ENCODE measurements at places on chromosomes 12 and 14.
A peak's percentile ranks its signal among the peaks of the same experiment; 100 is the strongest.

GRCh38 chr12:3115078-3115477 is 37.9 kb downstream of the TSPAN9 start:
- DNase-seq: no peak

DNA sequence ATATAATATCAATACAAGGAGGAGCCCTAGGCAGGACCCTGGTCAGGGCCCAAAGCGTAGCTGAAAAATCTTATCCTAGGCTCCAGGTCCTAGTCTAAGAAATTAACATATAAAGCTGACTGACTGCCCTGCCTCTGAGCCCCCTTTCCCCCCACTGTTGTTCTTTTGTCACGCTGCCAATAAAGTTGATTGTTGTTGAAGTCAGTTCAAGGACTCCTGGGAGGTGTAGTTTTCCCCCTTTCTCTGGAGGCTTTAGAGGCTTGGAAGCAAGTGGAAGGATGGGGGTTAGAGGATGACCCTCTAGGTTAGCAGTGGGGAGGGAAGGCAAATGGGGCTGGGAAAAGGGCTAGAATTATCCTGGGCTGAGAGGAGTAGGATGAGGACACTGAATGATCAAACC is 3.2 kb downstream of the PPP1R1A start:
- DNase-seq: no peak

GRCh38 chr12:41162461-41162860 is 25.7 kb upstream of the PDZRN4 start:
- no peak for DNase-seq

GRCh38 chr12:3580094-3580749 is 89.2 kb downstream of the PRMT8 start:
- DNase-seq: peak; percentile 18

GRCh38 chr12:22238211-22238610 is 96.3 kb downstream of the ST8SIA1 start:
- DNase-seq: no peak

GRCh38 chr14:61581955-61582615 is 113.2 kb upstream of the HIF1A start:
- DNase-seq: no peak

GRCh38 chr14:68978172-68978911 is 760 bp downstream of the ACTN1 start:
- no peak for DNase-seq

DNA sequence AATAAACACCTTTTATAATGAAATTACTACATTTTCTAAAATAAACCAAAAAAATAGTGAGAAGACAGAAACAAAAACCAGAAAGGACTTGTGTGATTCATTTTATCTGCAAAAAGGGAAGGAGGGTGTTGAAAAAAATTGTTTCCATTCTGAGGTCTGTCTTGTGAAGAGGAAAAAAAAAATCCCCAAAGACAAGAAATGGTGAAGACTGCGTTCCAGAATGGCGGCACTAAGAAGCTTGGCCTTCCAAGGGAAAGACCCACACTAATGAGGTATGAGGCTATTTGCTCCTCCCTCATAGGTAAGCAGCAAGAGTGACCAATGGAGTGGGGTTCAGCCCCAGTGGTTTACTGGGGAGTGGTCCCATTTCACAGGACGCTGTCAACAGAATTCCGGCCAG is 35.0 kb downstream of the GNPTAB start:
- no peak for DNase-seq

Data from chondrocyte (in vitro differentiated cells).